ENCODE measurements at places on chromosomes 11 and 22. TPM values are rescaled to one million over a fixed set of nuclear protein-coding genes. Genes with fewer than 3 reads are reported as not detected.

POU2AF2 gene
- not detected for polyA plus RNA-seq

GAB4 gene
- not detected for polyA plus RNA-seq

MYRF gene
- 70.8 TPM for polyA plus RNA-seq

PYGM gene
- 13.4 TPM for polyA plus RNA-seq

FAM83F gene
- polyA plus RNA-seq: 10.8 TPM

OR8D1 gene
- not detected for polyA plus RNA-seq

SLC22A8 gene
- polyA plus RNA-seq: 1.7 TPM

TFIP11 gene
- polyA plus RNA-seq: 24.2 TPM

KRTAP5-8 gene
- polyA plus RNA-seq: not detected

CCDC87 gene
- 1.2 TPM for polyA plus RNA-seq

All from brain (organoid and tissue), 16 donors.